ENCODE measurements at places on chromosomes 7 and 10.

DNA sequence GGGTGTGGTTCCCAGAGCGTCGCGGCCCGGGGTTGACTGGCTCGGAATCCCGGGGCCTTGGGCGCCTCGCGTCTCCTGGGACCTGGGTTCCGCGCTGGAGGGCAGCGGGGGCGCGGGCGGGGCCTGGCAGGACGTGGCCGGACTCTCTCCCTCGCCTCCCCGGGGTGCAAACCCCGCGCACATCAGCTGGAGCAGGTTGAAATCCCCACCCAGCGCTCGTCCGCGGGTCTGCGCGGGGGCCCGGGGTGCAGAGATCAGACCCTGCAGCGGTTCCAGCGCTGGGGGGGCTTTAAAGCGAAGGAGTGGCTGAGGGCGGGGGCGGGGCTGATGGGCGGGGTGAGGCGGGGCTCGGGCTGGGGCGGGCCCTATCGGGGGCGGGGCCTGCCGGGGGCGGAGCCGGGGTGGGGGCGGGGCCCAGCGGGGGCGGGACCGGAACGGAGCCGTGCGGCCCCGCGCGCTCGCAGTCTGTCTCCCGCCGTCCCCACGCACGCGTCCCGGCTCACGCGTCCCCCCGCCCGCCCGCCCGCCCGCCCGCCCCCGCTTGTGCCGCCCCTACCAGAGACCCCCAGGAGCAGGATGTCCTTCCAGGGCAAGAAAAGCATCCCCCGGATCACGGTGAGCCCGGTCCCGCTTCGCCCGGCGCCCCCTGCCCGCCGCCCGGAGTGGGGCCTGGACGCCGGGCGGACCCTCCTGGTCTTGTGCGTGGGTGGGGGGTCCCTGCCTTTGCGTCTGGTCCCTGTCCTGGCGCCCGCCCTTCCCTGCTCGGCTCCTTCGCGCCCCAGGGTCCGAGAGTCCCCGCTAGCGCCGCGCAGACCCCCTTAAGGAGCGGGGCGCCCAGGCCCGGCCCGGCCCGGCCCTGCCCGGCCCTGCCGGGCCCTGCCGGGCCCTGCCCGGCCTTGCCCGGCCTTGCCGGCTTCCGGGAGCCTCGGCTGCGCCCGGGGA lies at the start of gene DPYSL4:
Gene DPYSL4 (plus strand): TSS at position 461 of the 942 bp plus-strand sequence. CDS start 116 bp downstream, at position 577.
- peak; percentile 36 for DNase-seq

DNA sequence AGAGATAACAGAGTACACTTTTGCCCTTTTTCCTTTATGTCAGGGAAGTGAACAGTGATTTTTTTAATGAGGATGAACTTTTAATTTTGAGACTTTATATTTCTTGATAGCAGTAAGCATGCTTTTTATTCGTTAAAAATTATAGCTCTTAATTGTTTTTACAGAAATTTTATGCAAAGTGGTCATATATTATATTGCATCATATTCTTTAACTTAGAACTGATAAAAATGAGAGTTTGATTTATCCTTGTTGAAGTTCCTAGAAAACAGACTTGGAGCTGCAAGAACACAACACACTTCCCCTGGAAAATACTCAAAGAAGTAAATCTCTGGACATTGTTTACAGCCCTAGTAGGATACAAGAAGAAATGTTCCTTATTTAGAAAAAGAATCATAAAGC lies 21.2 kb upstream of the MINDY3 start:
- DNase-seq: no peak

- no peak for DNase-seq
Observed at GRCh38 chr10:32650246-32650655, 204.3 kb downstream of the CCDC7 start.

DNA sequence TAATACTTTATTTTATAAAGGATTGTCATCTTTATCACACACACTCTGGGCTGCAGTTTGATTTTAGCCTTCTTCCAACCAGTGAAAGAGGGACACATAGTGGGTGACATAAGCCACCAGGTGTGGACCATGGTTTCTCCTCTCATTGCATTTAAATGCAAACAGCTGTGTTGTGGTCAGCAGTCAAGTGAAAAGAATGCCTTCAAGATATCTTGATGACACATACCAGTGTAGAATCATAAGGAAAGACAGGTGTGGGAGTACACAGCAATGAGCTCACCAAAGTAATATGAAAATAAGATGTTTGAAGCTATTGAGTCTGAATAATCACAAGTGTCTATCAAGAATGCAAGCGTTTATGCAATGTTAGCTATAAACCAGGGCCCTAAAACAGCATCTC lies 580.0 kb downstream of the XPNPEP1 start:
- no peak for DNase-seq

All from ELF-1 (cell line).